Smooth muscle cell of bladder (primary cell): ENCODE measurements at places on chromosomes 12 and 14. TPM values are rescaled to one million over a fixed set of nuclear protein-coding genes. Genes with fewer than 3 reads are reported as not detected.

The FZD10 gene
- under 0.01 TPM in 1 of 2 replicates, not detected in the other for total RNA-seq

The FCF1 gene
- total RNA-seq, result 21.8 and 38.0 TPM in 2 replicates

The PAPLN gene
- 1.8 and 2.4 TPM in 2 replicates for total RNA-seq

The SINHCAF gene
- 10.4 and 10.5 TPM in 2 replicates for total RNA-seq

The C12orf54 gene
- total RNA-seq, result not detected in 2 replicates

The PLEKHG3 gene
- 5.0 and 5.1 TPM in 2 replicates for total RNA-seq

The TAS2R50 gene
- 2.1 and 2.4 TPM in 2 replicates for total RNA-seq

The ZDHHC22 gene
- not detected in 2 replicates for total RNA-seq

The OR6S1 gene
- not detected in 2 replicates for total RNA-seq

The KRT6C gene
- total RNA-seq, result not detected in 2 replicates

The DIO2 gene
- 2.4 and 14.1 TPM in 2 replicates for total RNA-seq

The KLHDC1 gene
- total RNA-seq, result 3.4 and 4.0 TPM in 2 replicates

The PTCSC3 gene
- not detected in 2 replicates for total RNA-seq

The TRPV4 gene
- total RNA-seq, result 1.6 and 2.6 TPM in 2 replicates

The C14orf39 gene
- not detected in 2 replicates for total RNA-seq

The LYSET gene
- 5.4 and 7.5 TPM in 2 replicates for total RNA-seq

The OR6C6 gene
- not detected in 2 replicates for total RNA-seq

The VDR gene
- 7.8 and 8.1 TPM in 2 replicates for total RNA-seq

The PRR13 gene
- total RNA-seq, result 25.2 and 27.5 TPM in 2 replicates

The FAM186B gene
- total RNA-seq, result 0.28 and 0.37 TPM in 2 replicates

The LRTM2 gene
- not detected in 2 replicates for total RNA-seq

The PSMA3 gene
- 78.8 and 83.8 TPM in 2 replicates for total RNA-seq

The C14orf119 gene
- total RNA-seq, result 58.2 and 80.6 TPM in 2 replicates

The KLRC2 gene
- total RNA-seq, result not detected in 2 replicates

The KRT85 gene
- total RNA-seq, result not detected in 2 replicates

The SCNN1A gene
- total RNA-seq, result under 0.01 and 0.37 TPM in 2 replicates

The RFLNA gene
- total RNA-seq, result 0.18 and 0.28 TPM in 2 replicates

The CLEC2D gene
- total RNA-seq, result 1.4 and 1.8 TPM in 2 replicates

The WNT1 gene
- not detected in 2 replicates for total RNA-seq

The ADSS1 gene
- 5.3 and 6.5 TPM in 2 replicates for total RNA-seq

The ATF7 gene
- 5.5 and 7.9 TPM in 2 replicates for total RNA-seq

The GPRC5D gene
- total RNA-seq, result not detected in 2 replicates

The OTUB2 gene
- total RNA-seq, result 0.85 and 0.92 TPM in 2 replicates

The SLC39A9 gene
- 121 and 137 TPM in 2 replicates for total RNA-seq

The ANO6 gene
- total RNA-seq, result 46.2 and 55.7 TPM in 2 replicates

The PRH2 gene
- total RNA-seq, result 0.14 and 0.18 TPM in 2 replicates

The ASIC1 gene
- 2.1 and 4.6 TPM in 2 replicates for total RNA-seq

The LMO3 gene
- 4.1 and 10.8 TPM in 2 replicates for total RNA-seq
